Activated naive CD8-positive, alpha-beta T cell treated with anti-CD3 and anti-CD28 coated beads for 36 hours (primary cell): ENCODE measurements at places on chromosomes 16 and 17.
A peak's percentile ranks its signal among the peaks of the same experiment; 100 is the strongest.

DNA sequence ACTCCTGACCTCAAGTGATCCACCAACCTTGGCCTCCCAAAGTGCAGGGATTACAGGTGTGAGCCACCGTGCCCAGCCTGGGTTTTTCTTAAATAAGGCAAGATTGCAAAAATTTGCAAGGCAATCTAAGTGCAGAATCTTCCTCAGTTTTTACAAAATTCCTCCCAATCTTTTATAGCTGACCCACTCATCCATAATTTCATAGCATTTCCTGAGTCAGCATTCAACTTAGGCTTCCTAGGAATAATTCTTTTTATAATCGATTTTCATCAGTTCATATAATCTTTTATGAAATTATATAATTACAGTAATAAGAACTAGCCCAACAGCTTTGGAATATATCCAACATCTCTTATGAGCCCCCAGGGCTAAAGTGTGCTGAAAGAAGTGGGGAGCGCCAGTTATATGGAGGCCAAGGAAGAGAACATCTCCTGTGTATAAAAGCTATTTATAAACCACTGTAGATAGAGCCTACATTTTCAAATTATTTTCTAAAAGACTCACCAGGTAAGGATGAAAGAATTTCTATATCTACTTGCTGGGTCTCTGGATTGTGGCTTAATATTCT, 14.8 kb downstream of the COIL start:
- no peak for DNase-seq

GRCh38 chr16:28859326-28859725, 4.3 kb upstream of the SH2B1 start:
- no peak for DNase-seq

GRCh38 chr17:75289832-75290337, 652 bp upstream of the SLC25A19 start:
- DNase-seq, result peak; percentile 64

GRCh38 chr16:49608779-49609178, 235.2 kb downstream of the C16orf78 start:
- DNase-seq, result no peak

- DNase-seq, result peak; percentile 25
Measured at GRCh38 chr16:81493755-81494433, 49.3 kb downstream of the CMIP start.

DNA sequence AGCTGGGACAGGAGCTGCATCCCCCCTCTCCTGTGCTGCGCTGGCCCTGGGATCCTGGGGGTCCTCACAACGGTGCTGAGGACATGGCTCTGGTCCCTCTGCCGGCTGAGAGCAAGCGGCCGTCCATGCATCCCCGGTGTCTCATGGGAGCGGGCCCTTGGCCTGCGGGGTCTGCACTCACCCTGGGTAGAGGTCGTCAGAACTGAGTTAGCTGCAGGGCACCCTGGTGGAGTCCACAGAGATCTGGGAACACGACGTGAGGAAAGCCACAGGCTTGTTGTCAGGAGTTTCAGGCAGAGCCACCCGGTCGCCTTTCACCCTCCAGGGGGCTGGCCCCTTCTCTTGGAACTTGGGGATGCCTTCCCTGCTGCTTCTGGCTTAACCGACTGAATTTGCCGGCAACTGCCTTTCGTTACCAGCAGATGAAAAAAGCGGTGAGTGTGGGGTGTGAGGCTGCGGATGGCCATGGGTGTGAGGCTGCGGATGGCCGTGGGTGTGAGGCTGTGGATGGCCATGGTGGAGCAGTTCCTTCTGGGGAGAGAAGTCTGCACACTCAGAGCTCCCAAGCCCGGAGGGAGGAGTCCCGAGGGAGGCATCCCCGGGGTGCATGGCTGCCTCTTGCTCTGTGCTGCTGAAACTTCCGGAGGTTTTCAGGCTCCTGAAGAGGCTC, 81.7 kb downstream of the LMF1 start:
- no peak for DNase-seq

- DNase-seq, result no peak
Measured at GRCh38 chr17:40430272-40431230, 12.7 kb upstream of the IGFBP4 start.

- DNase-seq, result no peak
Measured at GRCh38 chr17:4055014-4055413, 87.8 kb downstream of the ZZEF1 start.

DNA sequence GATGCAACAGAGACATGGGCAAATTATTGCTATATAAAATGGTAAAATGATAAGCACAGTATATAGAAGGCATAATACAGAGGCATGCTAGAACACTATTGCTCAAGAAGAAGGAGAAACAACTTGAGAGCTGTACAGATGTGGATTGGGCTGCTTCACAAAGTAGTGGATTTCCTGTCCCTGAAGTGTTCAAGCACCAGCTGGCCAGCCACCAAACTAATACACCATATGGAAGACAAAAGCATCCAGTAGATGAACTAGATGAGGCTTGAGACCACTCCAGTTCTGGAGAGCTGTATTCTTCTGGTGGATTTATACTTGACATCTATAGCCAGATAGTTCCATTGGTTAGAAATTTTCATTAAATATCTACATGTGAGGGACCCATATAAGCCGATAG, 134.1 kb upstream of the GNAO1 start:
- DNase-seq, result no peak
